ENCODE measurements at places on chromosomes 5 and 9. TPM values are rescaled to one million over a fixed set of nuclear protein-coding genes. Genes with fewer than 3 reads are reported as not detected.

PCDHGA2 gene
- total RNA-seq, result not detected

- no peaks in the 10 kb centered on the region for H3K4me1 ChIP-seq
- no peak for DNase-seq
- H3K27ac ChIP-seq, result no peak overlapping the region
- H3K4me3 ChIP-seq, result no peak overlapping the region
- no peaks in the 10 kb centered on the region for H3K27me3 ChIP-seq
Measured at GRCh38 chr9:117028103-117028858, 341.2 kb downstream of the TRIM32 start.

GRCh38 chr9:33867747-33868439 is 50.9 kb downstream of the UBE2R2 start:
- no peak for DNase-seq
- peaks cover 3% of the 10 kb centered on the region for H3K36me3 ChIP-seq
- peaks cover 16% of the 10 kb centered on the region for H3K4me1 ChIP-seq
- H3K4me3 ChIP-seq, result no peak overlapping the region

DNA sequence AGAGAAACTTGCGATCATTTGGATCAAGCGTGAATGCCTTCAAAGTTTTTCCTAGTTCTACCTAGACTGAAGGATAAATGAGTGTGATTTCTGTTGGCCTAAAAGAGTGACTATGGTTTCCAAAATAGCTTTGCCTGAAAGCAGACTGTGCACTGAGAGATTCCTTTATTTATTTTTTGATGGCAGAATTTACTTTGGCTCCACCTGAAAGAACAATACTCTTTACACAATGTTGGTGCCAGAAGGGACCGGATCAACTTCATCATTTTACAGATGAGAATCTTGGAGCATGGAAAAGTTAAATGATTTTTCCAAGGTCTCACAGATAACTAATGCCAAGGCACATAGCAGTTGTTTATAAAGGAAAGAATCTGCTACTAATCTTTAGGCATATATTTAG is 199.6 kb downstream of the KCTD16 start:
- no peak overlapping the region for H3K4me3 ChIP-seq
- H3K4me1 ChIP-seq, result no peaks in the 10 kb centered on the region
- H3K27me3 ChIP-seq, result no peaks in the 10 kb centered on the region
- H3K27ac ChIP-seq, result no peak overlapping the region

DNA sequence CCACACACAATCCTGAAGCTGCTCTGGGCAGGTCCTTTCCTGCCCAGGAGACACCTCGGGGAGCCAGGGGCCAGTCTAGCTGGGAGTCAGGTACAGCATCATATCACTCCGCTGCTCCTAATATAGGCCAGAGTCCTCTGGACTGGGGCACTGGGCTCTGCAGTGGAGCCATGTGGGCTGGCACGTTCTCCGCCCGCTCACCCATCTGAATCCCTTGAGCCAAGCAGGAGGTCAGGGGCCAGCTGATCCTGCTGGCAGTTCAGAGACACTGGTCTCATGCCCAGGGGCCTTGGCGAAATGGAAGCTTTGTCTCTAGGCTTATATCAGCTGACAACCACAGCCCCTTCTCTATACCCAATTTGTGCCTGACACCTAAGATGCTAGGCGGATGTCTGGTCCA is 9.3 kb upstream of the CORO2A start:
- no peaks in the 10 kb centered on the region for H3K36me3 ChIP-seq
- H3K4me3 ChIP-seq, result no peak overlapping the region
- DNase-seq, result no peak
- H3K27ac ChIP-seq, result no peak overlapping the region
- H3K4me1 ChIP-seq, result peaks cover 2% of the 10 kb centered on the region

DNA sequence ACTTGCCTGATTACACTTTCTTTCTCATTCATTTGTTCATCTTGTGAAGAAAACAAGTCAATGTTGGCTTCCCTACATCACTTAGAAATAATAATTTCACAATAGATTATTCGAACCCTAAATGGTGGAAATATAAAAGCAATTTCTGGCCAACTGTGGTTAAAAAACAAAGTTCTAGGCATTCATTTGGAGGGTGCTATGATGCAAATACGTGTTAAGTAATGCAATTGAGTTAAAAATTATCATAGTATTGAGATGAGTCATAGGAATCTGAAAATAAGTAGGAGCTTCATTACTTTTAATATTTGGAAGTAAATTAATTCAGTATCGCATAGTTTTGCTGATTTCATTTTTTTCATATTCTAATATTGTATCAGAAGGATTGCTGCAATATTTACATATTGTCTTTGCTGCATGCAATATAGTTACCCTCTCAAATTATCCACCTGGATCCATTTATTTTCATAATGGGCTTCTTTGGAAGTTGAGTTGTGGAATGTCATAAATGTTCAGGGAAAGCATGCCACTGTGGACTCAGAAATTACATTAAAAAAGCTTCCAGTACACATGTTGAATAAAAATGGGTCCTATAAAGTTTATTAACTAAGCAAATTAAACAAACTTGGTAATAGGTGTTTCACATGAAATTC is 647.7 kb upstream of the WWC1 start:
- no peaks in the 10 kb centered on the region for H3K36me3 ChIP-seq
- no peak for DNase-seq
- no peak overlapping the region for H3K27ac ChIP-seq
- no peak overlapping the region for H3K4me3 ChIP-seq
- no peaks in the 10 kb centered on the region for H3K27me3 ChIP-seq
- H3K4me1 ChIP-seq, result no peaks in the 10 kb centered on the region

GRCh38 chr5:86918246-86918645 is 300.5 kb downstream of the COX7C start:
- no peak overlapping the region for H3K27ac ChIP-seq
- H3K27me3 ChIP-seq, result peaks cover 4% of the 10 kb centered on the region
- peaks cover 13% of the 10 kb centered on the region for H3K4me1 ChIP-seq
- DNase-seq, result no peak

- no peak overlapping the region for H3K4me3 ChIP-seq
- H3K36me3 ChIP-seq, result no peaks in the 10 kb centered on the region
- no peaks in the 10 kb centered on the region for H3K4me1 ChIP-seq
Measured at GRCh38 chr9:115650768-115651167, 502.8 kb upstream of the PAPPA start.

IER5L gene
- 1.3 TPM for total RNA-seq

GRCh38 chr9:124308606-124309491 is 51.1 kb downstream of the NEK6 start:
- no peak overlapping the region for H3K4me3 ChIP-seq
- H3K27me3 ChIP-seq, result no peaks in the 10 kb centered on the region
- no peak overlapping the region for H3K27ac ChIP-seq
- peaks cover 2% of the 10 kb centered on the region for H3K36me3 ChIP-seq
- peaks cover 10% of the 10 kb centered on the region for H3K4me1 ChIP-seq

DNA sequence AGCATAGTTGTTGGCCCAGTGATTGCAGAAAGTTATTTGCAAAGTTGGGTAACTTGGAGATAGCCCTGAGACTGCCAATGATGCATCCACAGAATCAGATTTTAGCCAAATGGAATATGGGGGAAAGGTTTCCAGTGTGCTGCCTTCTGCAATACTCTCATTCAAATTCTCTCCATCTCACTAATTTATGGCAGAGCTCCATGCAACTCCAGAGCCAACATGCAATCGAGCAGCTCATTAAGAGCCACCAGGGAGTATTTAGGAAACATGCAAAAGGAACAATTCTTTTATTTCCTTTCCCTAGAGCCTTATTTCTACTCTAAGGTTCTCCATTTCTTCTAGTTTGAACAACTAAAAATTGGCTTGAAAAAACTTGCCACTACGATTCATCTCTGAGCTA is 135.9 kb upstream of the MARCHF11 start:
- no peaks in the 10 kb centered on the region for H3K4me1 ChIP-seq
- no peaks in the 10 kb centered on the region for H3K27me3 ChIP-seq
- H3K36me3 ChIP-seq, result no peaks in the 10 kb centered on the region
- no peak for DNase-seq

GRCh38 chr5:169098331-169099121 is 202.4 kb downstream of the SLIT3 start:
- no peaks in the 10 kb centered on the region for H3K4me1 ChIP-seq
- H3K27ac ChIP-seq, result no peak overlapping the region
- H3K27me3 ChIP-seq, result no peaks in the 10 kb centered on the region

GRCh38 chr9:5650356-5651105 is 21.6 kb downstream of the RIC1 start:
- no peaks in the 10 kb centered on the region for H3K27me3 ChIP-seq
- no peak overlapping the region for H3K4me3 ChIP-seq
- no peak overlapping the region for H3K27ac ChIP-seq
- DNase-seq, result no peak
- H3K4me1 ChIP-seq, result peaks cover 18% of the 10 kb centered on the region

C1QTNF2 gene
- total RNA-seq, result not detected

DNA sequence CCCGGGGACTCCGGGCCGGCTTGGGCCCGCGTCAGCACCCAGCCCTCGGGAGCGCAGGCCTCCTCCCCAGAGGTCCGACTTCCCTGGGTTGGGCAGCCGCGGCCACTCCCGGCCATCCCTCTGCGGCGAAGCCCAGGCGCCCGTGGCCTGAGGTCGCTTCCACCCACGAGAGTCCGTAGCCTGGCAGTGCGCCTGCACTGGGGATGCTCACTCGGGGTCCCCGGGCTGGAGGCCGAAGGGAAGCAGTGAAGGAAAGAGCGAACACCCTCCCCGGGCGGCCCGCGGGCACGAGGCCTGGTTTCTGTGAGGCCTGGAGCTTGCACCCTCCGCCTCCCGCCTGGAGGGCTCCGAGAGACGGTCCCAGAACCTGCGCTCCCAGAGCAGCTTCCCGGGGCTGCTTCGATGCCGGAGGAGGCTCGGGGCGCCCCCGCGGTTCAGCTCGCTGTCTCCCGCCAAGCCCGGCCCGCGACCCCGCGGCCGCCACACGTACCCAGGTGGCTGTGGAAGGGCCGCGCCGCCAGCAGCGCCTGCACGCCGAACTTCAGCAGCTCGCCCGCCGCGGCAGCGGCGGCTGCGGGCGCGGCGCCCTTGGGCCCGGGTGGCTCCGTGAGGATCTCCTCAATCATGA is 607 bp downstream of the BARX1 start:
- peaks cover 48% of the 10 kb centered on the region for H3K4me1 ChIP-seq
- peaks cover 68% of the 10 kb centered on the region for H3K27me3 ChIP-seq
- no peaks in the 10 kb centered on the region for H3K36me3 ChIP-seq
- H3K27ac ChIP-seq, result no peak overlapping the region

DNA sequence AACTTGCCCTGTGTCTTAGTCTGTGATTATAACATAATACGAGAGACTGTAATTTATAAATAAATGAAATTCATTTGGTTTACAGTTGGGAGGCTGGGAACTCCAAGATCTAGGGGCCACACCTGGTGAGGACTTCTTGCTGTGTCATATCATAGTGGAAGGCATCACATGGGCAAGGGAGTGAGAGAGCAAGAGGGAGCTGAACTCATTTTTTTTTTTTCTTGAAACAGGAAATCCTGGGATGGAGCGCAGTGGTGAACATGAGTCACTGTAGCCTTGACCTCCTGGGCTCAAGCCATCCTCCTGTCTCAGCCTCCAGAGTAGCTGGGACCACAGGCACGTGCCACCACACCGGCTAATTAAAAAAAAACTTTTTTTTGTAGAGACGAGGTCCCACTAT is 7.2 kb downstream of the MLANA start:
- peaks cover 4% of the 10 kb centered on the region for H3K36me3 ChIP-seq
- H3K27ac ChIP-seq, result no peak overlapping the region
- no peaks in the 10 kb centered on the region for H3K27me3 ChIP-seq
- H3K4me3 ChIP-seq, result no peak overlapping the region

GRCh38 chr5:3339092-3339797 is 256.4 kb upstream of the IRX1 start:
- no peak overlapping the region for H3K4me3 ChIP-seq
- no peaks in the 10 kb centered on the region for H3K27me3 ChIP-seq
- no peaks in the 10 kb centered on the region for H3K36me3 ChIP-seq

CDKN2AIPNL gene
- 32.0 TPM for total RNA-seq

DNA sequence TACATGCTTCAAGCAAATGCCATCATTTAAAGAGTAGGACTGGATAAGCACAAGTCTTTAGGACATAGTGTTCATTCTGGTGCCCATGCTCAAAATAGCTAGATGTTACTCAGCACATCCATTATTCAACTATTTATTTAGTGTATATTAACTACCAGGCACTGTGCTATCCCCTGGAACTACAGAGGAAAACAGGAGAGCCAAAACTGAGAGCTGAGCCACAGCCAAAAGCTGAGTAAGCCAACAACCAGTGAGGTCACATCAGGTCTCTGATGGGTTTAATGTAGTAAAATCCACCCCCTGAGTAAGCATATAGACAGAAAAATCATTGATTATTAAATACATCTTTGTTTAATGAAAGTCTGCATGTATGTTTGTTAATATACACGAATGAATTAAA is 469.3 kb upstream of the DMAC1 start:
- no peak for DNase-seq
- H3K4me1 ChIP-seq, result no peaks in the 10 kb centered on the region
- no peak overlapping the region for H3K27ac ChIP-seq
- H3K36me3 ChIP-seq, result no peaks in the 10 kb centered on the region

DNA sequence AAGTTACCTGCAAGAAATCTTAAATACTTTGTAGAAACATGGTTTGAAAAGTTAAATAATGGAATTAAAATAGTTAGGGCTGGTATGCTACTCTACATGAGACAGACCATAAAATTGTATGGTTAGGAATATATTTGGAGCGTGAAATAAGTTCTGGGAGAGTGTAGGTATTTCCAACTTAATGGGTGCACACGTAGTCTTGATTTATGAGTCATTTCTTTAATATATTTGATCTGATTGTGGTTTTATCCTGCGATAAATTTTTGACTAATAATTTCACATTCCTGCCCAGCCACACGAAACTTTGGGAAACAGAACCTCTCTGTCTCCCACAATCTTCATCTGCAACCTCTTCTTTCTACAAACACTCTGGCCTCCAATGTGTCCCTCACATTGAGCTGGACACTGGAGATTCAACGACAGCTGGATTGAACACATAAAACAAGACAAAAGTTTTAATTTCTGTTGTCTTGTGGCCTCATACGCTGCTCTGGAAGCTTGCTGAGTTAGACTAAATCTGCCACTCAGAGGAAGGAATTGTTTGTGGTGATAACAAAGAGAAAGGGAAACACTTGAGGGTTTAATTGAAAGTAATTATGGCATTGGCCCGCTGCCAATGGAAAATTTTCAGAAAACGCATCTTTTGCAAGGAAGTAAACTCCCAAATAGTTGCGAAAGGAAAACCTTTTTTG is 201.8 kb upstream of the ZNF608 start:
- no peaks in the 10 kb centered on the region for H3K36me3 ChIP-seq
- no peak for DNase-seq

GRCh38 chr9:79940919-79941318 is 369.2 kb downstream of the TLE4 start:
- no peaks in the 10 kb centered on the region for H3K36me3 ChIP-seq
- H3K4me1 ChIP-seq, result no peaks in the 10 kb centered on the region
- no peak for DNase-seq

LCN12 gene
- 1.6 TPM for total RNA-seq

- H3K27ac ChIP-seq, result no peak overlapping the region
- no peak for DNase-seq
- no peaks in the 10 kb centered on the region for H3K4me1 ChIP-seq
Measured at GRCh38 chr9:12880406-12881015, 105.7 kb downstream of the LURAP1L start.

Data from activated CD4-positive, alpha-beta memory T cell treated with anti-CD3 and anti-CD28 coated beads for 36 hours (primary cell).